ENCODE measurements at places on chromosomes 5 and 9.

GRCh38 chr9:90449213-90449925, 193.3 kb downstream of the DIRAS2 start:
- no peak for DNase-seq

GRCh38 chr5:78908173-78909061, 76.7 kb downstream of the ARSB start:
- DNase-seq: no peak

- DNase-seq: no peak
Measured at GRCh38 chr5:80919678-80920196, 40.4 kb upstream of the RASGRF2 start.

DNA sequence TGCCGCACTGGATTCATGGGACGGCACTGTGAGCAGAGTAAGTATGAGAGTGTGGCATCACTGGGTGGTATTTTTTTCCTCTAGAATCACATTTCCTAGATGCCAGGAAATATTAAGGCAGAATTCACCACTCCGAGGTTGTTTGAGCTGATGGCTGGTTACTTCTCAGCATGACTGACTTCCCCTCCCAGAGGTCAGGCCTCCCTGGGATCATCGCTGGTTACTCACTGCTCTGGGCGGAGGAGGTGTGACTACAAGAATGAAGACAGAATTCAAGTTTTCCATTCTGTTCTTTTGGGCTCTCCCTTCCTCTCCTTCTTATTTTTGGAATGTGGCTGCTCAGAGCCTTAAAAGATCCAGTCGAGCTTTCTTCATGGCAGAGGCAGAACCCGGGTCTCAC, 76.6 kb upstream of the PRRC1 start:
- no peak for DNase-seq

- DNase-seq: no peak
Measured at GRCh38 chr5:73812457-73812856, 186.5 kb downstream of the ARHGEF28 start.

- DNase-seq: no peak
Measured at GRCh38 chr5:151037561-151038411, 17.4 kb downstream of the GPX3 start.

All from stimulated activated CD4-positive, alpha-beta T cell treated with anti-CD3 and anti-CD28 coated beads, Interleukin-4, amount 100 ng/mL, for 4 hours (primary cell).